ENCODE measurements at places on chromosomes 2 and 18. TPM values are rescaled to one million over a fixed set of nuclear protein-coding genes. Genes with fewer than 3 reads are reported as not detected.

DNA sequence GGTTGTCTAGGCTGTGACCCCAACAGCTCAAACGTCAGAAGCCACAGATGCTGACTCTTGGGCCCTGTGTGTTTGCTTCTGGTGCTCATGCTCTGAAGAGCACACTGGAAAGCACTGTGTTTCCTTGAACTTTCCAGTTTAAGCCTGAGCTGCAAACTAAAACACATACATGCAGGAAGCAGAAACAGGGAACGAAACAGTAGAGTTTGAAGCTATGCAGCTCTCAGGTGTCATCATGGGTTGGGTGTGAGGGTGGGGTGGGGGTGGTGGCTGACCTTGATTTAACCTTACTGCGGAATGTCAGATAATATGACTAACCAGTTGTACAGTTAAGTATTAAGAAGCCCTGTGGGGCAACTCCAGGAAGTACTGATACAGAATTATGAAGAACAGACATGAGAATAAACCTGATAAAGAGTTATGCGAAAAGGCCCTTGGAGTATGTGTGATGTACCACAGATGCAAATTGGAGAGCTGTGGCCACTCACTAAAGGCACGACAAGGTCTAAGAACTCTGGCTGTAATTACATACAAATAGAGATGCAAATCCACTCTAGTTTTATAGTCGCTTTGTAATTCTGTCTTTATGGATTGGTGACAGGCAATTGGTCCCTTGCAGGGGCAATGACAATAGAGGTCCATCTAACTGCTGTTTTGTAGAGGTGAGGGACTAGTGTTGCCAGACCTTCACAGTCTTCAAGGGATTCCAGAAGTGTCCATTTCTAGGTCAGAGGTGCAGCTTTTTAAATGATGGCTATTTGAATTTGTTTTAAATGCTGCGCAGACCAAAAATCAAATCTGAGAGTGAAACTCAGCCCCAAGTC, 273.1 kb downstream of the NAPG start:
- no peak overlapping the region for H3K27ac ChIP-seq
- H3K4me1 ChIP-seq: no peaks in the 10 kb centered on the region
- no peaks in the 10 kb centered on the region for H3K27me3 ChIP-seq
- DNase-seq: peak; percentile 20
- H3K4me3 ChIP-seq: no peak overlapping the region
- H3K36me3 ChIP-seq: no peaks in the 10 kb centered on the region

GRCh38 chr2:111701266-111701665, 182.7 kb downstream of the ANAPC1 start:
- peaks cover 11% of the 10 kb centered on the region for H3K4me1 ChIP-seq
- H3K27ac ChIP-seq: no peak overlapping the region
- H3K4me3 ChIP-seq: no peak overlapping the region
- DNase-seq: no peak
- H3K27me3 ChIP-seq: no peaks in the 10 kb centered on the region
- no peaks in the 10 kb centered on the region for H3K36me3 ChIP-seq

DNA sequence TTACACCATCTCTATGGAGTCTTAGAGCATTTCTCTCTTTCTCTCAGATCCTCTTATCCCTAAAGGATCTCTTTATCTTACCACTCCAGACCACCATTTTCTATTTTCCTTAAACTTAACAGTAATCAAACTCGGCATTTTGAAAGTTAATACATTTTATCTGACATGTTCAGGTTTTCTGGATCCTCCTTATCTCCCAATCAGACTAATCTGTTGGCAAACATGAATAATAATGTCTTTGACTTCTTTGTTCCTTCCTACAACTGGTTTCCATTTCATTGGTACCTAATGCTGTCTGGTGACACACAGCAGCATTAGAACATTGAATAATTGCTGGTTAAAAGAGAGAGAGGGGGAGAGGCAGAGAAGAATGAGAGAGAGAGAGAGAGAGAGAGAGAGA, 932.1 kb upstream of the FSHR start:
- no peak for DNase-seq
- H3K4me1 ChIP-seq: no peaks in the 10 kb centered on the region
- H3K27ac ChIP-seq: no peak overlapping the region
- no peak overlapping the region for H3K4me3 ChIP-seq

The DAW1 gene
- 1.7 TPM for total RNA-seq

The LAPTM4A gene
- total RNA-seq: 330 TPM

- peaks cover 11% of the 10 kb centered on the region for H3K4me1 ChIP-seq
- no peak for DNase-seq
- H3K4me3 ChIP-seq: no peak overlapping the region
- H3K36me3 ChIP-seq: no peaks in the 10 kb centered on the region
- H3K27me3 ChIP-seq: no peaks in the 10 kb centered on the region
These were observed 119.8 kb downstream of the PRKCE start for GRCh38 chr2:45771261-45771660.

DNA sequence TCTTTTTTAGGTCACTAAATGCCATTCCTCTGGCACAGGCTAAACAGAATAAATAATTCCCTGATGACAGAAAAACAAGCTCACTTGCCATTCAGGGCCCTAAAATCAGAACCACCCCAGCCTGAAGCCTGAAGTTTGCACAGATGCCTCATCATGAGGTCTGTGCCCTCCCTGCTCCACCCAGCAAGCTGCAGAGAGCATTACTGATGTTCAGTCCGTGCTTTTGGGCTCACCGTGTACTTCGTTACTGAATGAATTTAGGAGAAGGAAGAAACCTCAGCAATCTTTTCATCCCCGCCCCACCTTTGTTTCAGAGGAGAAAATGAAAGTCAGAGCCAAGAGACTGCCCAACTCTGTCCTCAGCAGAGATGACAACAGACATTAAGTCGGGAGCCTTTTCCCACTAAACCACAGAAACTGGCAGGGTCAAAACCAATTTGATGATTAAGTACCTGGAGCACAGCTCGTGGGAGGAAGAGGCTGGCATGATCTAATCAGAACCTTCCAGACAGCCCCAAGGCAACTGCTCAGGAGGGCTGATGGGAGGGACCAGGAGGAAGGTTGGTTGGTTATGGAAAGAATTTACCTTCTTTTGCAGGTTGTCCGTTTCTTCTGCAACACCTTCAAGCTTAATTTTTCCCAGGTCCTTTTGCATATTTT, 122.7 kb downstream of the LAMA1 start:
- DNase-seq: no peak
- no peaks in the 10 kb centered on the region for H3K36me3 ChIP-seq
- no peaks in the 10 kb centered on the region for H3K4me1 ChIP-seq
- no peak overlapping the region for H3K27ac ChIP-seq

DNA sequence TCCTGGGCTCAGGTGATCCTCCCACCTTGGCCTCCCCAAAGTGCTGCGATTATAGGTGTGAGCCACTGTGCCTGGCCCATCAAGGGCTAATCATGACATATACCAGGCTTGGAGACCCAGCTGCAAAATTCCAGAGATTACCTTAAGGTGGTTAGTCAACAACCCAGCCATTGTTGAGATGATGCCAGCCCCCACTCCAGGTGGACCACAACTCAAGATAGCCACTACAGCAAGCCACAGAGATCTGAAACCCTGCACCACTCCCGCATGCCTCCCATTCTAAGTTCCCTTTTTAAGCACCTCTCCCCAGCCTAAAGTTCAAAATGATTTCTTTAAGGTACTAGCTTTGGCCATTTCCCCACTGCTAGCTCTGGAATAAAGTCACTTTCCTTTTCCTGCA, 4.6 kb upstream of the CLK1 start:
- no peaks in the 10 kb centered on the region for H3K4me1 ChIP-seq
- H3K36me3 ChIP-seq: peaks cover 4% of the 10 kb centered on the region
- H3K4me3 ChIP-seq: no peak overlapping the region
- no peak overlapping the region for H3K27ac ChIP-seq
- DNase-seq: no peak
- H3K27me3 ChIP-seq: no peaks in the 10 kb centered on the region

DNA sequence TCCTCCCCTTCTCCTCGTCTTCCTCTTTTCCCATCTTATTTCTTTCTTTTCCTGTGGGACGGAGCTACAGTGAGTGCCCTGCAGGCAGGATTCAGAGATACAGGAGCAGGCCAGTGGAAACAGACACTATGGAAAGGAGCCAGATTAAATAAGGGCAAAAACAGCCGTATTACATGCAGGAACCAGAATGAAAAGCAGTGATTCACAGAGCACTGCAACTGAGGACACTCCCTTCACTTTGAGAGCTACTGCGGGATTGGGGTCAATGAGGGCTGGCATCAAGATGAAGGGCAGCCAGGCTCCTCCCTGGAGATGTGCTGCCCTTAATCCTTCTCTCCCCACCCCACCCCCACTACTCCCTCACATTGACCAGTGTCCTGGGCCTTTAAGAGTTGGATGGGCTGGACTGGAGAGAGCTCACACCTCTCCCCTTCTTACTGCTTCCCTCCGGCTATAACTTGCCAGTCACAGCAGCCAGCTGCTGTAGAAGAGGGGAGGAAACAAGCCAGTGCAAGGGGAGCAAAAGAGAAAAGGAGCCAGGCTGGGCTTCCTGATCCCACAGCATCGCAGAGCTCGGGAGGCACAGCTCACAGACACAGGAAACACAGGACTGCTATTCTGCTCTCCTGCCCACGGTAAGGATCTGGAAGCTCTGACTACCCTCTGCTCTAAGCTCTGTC, at the start of gene PLCD4:
Gene PLCD4 (plus strand): TSS at position 464 of the 680 bp plus-strand sequence. CDS start 7,841 bp downstream, outside the sequence.
- no peaks in the 10 kb centered on the region for H3K27me3 ChIP-seq
- H3K4me1 ChIP-seq: peaks cover 9% of the 10 kb centered on the region
- H3K4me3 ChIP-seq: peak within 1 kb of the TSS; percentile 30
- H3K36me3 ChIP-seq: no peaks in the 10 kb centered on the region
- H3K27ac ChIP-seq: peak within 1 kb of the TSS; percentile 28

DNA sequence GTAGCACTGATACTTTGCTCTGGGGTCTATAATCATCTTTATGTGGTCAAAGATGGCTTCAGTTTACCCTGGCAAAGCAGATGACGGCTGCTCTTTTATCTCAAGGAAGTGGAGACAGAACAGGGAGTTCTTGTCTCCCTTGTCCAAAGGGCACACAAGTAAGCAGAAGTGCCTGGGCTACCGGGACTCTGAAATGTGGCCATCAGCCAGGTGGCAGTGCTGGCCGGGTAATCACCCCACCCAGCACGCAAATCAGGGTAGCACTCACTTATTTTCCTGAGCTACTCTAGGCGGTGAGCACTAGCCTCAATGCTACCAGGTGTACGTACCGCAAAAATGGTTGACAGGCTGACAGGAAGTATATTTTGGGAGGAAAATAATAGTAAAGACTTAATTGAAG, 119.7 kb upstream of the ETAA1 start:
- DNase-seq: no peak
- no peak overlapping the region for H3K4me3 ChIP-seq
- no peaks in the 10 kb centered on the region for H3K4me1 ChIP-seq
- H3K27me3 ChIP-seq: no peaks in the 10 kb centered on the region
- no peaks in the 10 kb centered on the region for H3K36me3 ChIP-seq
- no peak overlapping the region for H3K27ac ChIP-seq

The CNGA3 gene
- not detected for total RNA-seq

- H3K4me3 ChIP-seq: no peak overlapping the region
- no peak for DNase-seq
- H3K36me3 ChIP-seq: no peaks in the 10 kb centered on the region
- H3K27ac ChIP-seq: no peak overlapping the region
- H3K27me3 ChIP-seq: no peaks in the 10 kb centered on the region
These were observed 323.1 kb downstream of the NBAS start for GRCh38 chr2:15238028-15238427.

GRCh38 chr2:229646186-229646723, 68.1 kb downstream of the DNER start:
- H3K27me3 ChIP-seq: no peaks in the 10 kb centered on the region
- no peaks in the 10 kb centered on the region for H3K36me3 ChIP-seq
- no peaks in the 10 kb centered on the region for H3K4me1 ChIP-seq
- no peak overlapping the region for H3K27ac ChIP-seq
- DNase-seq: no peak

DNA sequence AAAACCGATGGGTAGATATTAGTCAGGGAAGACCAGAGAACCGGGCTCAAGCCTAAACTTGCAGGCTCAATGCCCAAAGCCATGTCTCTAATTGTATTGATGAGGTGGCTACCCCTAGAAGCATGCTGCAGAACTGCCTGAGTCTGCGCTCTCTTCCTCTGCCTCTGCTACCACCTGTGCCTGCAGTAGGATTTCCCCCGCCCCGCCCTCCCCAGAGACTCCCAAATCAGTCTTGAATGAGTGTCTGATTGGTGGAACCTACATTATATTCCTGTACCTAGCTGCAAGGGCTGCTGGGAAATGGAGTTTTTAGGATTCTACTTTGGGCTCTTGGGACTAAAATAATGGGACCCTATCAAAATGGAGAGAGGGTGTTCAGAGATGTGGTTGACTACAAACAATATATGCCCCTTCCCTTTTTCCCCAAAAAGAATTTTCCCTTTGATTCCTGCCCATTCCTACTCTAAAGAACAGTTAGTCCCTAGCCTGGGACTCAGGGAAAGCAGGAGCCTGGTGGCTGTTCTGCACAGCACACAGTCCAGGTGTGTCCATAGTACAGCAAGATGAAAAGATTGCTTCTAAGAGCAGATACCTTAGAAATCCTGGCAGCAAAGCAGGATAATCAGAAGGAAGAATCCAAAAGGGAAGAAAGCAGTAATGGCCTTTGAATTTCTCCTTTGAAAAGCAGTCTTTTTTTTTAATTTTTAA, 12.5 kb downstream of the GRP start:
- DNase-seq: no peak
- H3K36me3 ChIP-seq: no peaks in the 10 kb centered on the region
- no peak overlapping the region for H3K27ac ChIP-seq
- no peaks in the 10 kb centered on the region for H3K4me1 ChIP-seq
- no peak overlapping the region for H3K4me3 ChIP-seq

The GAL3ST2 gene
- 0.19 TPM for total RNA-seq

The SP140 gene
- 7.3 TPM for total RNA-seq

- H3K4me1 ChIP-seq: peaks cover 35% of the 10 kb centered on the region
- no peak overlapping the region for H3K4me3 ChIP-seq
- DNase-seq: peak; percentile 75
- peak overlapping the region; percentile 67 for H3K27ac ChIP-seq
These were observed 15.1 kb downstream of the SH2D6 start for GRCh38 chr2:85433511-85434089.

GRCh38 chr2:185221-185620, 78.6 kb downstream of the SH3YL1 start:
- DNase-seq: no peak
- no peak overlapping the region for H3K27ac ChIP-seq
- H3K4me3 ChIP-seq: no peak overlapping the region
- no peaks in the 10 kb centered on the region for H3K4me1 ChIP-seq
- H3K27me3 ChIP-seq: no peaks in the 10 kb centered on the region

DNA sequence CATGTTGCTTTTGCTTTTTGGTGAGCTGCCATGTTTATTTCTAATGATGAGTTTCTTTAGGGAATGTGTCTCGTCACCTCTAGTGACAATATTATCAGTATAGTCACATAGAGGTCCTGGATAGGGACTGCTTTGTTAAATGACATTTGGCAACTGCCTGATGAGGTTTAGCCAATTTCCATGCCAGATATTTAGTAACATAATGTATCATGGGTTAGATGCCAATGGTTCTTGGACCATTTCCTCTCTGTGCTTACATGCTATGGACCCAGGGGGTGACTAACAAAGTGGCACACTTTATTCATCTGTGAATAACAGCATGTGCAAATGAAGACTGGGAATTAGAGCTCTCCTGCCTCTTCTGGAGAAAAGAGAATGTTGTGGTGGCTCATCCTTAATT, 56.2 kb upstream of the RAB27B start:
- no peak for DNase-seq
- no peaks in the 10 kb centered on the region for H3K36me3 ChIP-seq
- H3K4me1 ChIP-seq: no peaks in the 10 kb centered on the region
- H3K27ac ChIP-seq: no peak overlapping the region
- H3K4me3 ChIP-seq: no peak overlapping the region
- H3K27me3 ChIP-seq: no peaks in the 10 kb centered on the region

The ANKRD29 gene
- 4.9 TPM for total RNA-seq

The PMAIP1 gene
- total RNA-seq: 2.8 TPM
